ENCODE measurements at places on chromosomes 16 and 17.
A peak's percentile ranks its signal among the peaks of the same experiment; 100 is the strongest.

DNA sequence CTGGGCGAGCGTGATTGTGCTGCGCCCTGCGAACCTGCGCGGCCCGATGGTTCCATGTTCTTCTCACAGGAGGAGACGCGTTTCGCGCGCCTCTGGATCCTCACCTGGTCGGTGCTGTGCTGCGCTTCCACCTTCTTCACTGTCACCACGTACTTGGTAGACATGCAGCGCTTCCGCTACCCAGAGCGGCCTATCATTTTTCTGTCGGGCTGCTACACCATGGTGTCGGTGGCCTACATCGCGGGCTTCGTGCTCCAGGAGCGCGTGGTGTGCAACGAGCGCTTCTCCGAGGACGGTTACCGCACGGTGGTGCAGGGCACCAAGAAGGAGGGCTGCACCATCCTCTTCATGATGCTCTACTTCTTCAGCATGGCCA, 1.0 kb downstream of the FZD2 start:
- DNase-seq, result no peak

DNA sequence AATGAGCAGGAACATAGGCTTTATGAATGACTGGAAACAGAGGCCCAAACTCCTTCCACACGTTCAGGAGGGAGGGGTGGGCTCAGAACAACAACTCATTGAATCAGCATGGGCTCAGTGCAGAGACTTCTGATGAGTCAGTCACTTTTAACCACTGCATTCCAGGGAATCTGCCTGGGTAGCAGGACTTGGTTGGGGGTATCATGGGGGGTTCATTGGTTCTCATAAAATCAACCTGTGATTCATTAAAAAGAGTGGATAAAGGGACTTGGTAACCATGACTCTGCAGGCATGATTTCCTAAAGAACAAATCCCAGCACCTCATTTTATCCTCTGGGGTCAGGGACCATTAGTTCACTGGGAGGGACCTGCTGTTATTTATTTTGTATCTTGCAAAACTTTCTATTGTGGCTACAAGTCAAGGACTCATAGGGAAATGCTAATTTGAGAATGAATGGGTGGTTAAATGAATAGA, 13.8 kb downstream of the ITGB3 start:
- no peak for DNase-seq

DNA sequence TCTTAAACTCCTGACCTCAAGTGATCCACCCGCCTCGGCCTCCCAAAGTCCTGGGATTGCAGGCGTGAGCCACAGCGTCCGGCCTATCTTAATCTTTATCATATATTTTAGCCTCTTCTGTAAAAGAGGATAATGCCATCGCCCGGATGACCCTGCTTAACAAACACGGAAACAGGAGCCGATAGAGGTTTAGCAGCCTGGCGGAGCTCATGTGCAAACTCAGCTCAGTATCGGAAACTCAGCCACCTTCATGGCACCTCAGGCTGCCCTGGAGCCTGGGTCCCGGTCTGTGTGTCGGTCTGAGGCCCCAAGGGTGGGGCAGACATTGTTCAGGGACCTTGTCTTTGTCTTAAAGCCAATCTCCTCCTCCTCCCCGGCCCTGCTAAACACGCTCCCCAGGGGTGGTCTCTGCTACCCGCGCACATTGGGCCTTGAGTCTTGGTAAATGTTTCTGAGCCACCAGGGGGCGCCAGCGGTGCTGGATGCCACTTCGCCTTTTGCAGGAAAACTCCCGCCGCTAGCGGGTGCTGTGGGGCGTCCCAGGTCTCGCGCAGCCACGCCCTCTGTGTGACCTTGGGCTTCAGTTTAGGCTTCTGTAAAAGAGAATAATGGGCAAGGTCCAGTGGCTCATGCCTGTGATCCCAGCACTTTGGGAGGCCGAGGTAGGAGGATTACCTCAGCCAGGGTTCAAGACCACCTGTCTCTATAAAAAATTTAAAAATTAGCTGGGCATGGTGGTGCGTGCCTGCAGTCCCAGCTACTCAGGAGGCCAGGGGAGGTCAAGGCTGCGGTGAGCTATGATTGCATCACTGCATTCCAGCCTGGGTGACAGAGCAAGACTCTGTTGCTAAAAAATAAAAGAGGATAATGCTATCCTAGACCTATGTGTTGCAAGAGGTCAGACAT, 2.7 kb downstream of the CETP start:
- DNase-seq, result peak; percentile 94

- no peak for DNase-seq
Observed at GRCh38 chr17:19718613-19719354, 2.4 kb upstream of the SLC47A2 start.

DNA sequence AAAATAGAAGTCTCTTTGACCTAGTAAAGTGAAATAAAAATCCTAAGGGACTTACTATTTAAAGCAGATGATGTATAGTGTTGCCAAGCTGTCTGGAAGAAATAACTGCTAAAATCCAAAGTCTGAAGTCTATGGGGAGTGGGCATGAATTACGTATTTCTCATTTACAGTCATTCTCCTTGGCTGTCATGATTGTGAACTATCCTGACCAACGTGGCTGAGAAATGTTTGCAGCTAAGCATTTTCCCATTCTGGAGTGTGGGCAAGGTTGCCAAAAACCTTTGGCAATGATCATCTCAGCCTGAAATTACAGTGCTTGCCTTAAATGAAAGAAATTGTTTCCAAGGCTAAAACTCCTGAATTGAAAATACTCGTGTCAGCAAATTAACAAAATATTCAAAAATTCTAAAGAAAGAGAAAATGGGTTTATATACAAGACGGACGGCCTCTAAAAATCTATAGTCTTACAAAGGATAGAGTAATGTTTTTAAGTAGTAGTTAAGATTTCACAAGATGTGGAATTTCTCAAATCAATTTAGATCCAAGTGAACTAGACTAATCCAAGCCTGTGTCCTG, 77.0 kb downstream of the CACNG1 start:
- no peak for DNase-seq

Data from stimulated activated naive CD4-positive, alpha-beta T cell (primary cell).